ENCODE measurements at places on chromosomes 4 and X.

GRCh38 chrX:136762820-136763452 is 17.8 kb downstream of the ARHGEF6 start:
- no peak for DNase-seq

DNA sequence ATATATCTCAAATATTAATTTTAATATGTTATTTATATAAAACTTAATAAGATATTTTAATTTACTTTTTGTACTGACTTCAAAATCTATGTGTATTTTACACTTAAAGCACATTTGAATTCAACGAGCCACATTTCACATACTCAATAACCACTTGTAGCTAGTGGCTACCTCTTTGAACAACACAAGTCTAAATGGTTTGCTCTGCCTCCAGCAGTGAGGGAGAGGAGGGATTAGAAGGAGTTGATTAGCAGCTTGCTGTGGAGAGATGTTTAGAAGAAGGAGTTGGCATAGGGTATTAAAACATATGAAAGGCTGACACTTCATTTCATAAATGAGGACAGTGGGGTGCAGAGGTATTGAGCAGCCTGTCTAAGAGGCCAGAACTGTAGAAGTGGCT is 124.0 kb downstream of the ARHGAP24 start:
- DNase-seq: no peak

DNA sequence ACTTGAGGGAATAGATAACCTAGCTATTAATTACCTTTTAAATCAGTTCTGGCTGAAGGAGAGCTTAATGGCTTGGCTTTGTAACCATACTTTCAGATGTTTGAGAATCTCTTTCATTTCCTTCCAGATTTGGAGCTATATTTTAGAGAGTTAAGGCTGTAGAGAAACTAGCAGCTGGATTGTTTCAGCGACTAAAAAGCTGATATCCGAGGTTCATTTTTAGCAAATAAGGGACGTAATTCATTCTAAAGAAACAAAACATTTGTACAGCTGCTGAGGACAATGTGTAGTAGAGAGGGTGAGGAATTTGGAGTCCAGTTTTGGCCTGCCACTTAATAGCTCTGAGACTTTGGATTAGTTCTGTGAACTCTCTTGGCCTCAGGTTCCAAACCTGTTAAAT is 12.2 kb downstream of the OSTC start:
- no peak for DNase-seq

DNA sequence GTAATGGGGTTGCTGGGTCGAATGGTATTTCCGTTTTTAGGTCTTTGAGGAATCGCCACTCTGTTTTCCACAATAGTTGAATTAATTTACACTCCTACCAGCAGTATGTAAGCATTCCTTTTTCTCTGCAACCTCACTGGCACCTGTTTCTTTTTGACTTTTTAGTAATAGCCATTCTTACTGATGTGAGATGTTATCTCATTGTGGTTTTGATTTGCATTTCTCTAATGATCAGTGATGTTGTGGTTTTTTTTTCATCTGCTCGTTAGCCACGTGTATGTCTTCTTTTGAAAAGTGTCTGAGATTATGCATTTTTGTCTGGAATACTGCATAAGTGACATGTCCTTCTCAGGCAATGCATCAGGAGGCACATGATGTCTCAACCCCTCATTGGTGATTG is 28.8 kb downstream of the REPS2 start:
- no peak for DNase-seq

GRCh38 chrX:63526863-63527262 is 175.7 kb upstream of the SPIN4 start:
- DNase-seq: no peak

DNA sequence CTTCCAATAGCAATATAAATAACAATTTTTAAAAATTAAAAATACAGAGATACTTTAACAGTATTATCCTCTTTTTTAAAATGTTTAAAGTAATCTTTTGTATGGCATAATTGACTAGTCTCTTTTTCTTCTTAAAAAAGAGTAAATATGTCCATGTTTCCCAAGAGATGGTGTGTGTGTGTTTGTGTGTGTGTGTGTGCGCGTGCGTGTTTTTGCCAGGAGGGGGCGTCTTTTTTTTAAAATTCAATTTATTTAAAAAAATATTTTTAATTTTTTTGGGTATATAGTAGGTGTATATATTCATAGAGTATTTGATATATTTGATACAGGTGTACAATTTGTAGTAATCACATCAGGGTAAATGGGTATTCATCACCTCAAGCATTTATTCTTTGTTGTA is 1073.7 kb downstream of the PCDH7 start:
- DNase-seq: no peak

DNA sequence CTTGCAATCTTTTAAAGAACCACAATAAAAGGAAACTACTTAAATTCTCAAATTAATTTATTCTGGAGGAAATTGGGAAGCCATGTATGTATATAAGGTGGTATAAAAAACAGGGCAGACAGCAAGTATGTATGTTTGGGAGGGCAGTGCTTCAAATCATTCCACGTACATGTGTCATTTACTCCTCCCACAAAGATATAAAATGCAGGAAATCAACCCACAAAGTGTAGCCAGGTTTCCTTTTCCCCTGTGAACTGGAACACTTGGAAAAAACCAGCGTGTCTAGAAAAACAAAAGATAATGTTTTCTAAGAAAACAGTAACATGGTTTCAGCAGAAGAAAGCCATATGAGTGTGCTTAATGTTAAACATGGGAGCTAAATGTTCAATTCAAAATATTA is 156.7 kb upstream of the FAM47A start:
- peak; percentile 3 for DNase-seq

GRCh38 chr4:5157791-5158770 is 106.8 kb downstream of the STK32B start:
- no peak for DNase-seq

GRCh38 chrX:14673236-14673635 is 143.9 kb downstream of the GLRA2 start:
- peak; percentile 29 for DNase-seq

DNA sequence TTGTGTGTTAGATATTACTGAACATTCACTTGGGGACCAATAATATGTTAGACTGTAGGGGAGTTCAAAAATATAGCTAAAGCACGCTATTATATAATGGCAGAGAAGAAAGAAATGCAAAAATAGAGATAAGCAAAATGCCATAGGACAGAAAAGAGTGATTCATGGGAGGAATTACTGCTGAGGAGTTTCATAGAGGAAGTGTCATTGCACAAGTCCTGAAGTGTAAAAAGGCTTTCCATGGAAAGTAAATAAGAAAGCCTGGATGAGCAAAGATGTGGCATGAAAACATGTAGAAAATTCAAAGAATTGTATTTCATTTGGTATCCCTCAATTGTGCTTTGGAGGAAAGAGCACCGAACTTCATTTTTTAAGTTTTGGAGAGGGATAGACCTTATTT is 14.5 kb downstream of the HMGB2 start:
- peak; percentile 63 for DNase-seq

- peak; percentile 38 for DNase-seq
Observed at GRCh38 chrX:44874420-44875184, 1.6 kb downstream of the KDM6A start.

- no peak for DNase-seq
Observed at GRCh38 chrX:133054761-133055405, 42.0 kb downstream of the USP26 start.

DNA sequence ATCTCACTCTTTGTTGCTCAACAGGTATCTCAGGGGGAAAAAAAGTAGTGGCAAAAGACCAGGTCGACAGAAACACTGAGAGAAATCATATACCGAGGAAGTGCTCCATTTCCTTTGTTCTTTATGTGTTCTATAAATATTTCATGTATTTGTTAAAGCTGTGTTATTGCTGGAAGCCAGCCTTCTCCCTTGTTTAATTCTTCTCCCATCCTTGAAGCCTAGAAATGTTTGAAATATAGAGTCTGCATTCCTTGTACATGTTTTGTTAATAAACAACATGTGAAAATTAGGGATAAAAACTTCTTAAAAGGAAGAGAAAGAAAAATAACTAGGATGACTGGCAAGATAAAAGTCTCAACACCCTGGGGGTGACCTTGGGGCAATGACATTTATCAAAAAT is 186.2 kb downstream of the ANKRD50 start:
- DNase-seq: no peak

DNA sequence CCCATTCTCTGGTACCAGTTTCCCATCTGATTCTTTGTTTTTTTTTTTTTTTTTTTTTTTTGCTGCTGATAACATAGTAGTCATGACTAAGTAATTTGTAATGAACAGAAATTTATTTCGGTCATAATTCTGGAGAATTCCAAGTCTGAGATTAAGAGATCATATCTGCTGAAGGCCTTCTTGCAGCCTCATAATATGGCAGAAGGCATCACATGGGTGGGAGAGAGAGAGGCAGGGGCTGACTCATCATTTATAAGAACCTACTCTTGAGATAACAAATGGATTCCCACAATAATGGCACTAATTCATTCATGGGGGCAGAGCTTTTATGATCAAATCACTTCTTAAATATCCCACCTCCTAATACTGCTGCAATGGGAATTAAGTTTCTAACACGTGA is 1034.3 kb downstream of the STIM2 start:
- no peak for DNase-seq

- no peak for DNase-seq
Observed at GRCh38 chr4:185384930-185385331, 10.8 kb downstream of the LRP2BP start.

DNA sequence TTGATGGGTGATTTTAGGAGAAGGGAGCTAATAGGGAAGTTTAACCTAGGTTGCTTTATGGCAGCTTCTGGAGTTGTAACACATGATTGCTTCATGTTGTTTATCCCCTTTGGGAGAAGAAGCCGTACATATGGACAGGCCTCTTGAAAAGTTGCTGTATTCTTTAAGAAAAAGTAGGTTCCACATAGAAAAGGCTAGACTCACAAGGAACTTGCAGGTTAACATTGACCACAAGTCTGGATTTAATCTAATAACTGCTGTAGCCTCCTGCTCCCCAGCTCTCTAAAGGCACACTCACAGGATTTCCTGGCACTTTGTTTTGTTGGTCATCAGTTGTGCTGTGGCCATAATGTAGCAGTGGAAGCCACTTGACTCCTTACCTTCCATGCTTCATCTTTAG is 19.7 kb downstream of the FNIP2 start:
- no peak for DNase-seq

DNA sequence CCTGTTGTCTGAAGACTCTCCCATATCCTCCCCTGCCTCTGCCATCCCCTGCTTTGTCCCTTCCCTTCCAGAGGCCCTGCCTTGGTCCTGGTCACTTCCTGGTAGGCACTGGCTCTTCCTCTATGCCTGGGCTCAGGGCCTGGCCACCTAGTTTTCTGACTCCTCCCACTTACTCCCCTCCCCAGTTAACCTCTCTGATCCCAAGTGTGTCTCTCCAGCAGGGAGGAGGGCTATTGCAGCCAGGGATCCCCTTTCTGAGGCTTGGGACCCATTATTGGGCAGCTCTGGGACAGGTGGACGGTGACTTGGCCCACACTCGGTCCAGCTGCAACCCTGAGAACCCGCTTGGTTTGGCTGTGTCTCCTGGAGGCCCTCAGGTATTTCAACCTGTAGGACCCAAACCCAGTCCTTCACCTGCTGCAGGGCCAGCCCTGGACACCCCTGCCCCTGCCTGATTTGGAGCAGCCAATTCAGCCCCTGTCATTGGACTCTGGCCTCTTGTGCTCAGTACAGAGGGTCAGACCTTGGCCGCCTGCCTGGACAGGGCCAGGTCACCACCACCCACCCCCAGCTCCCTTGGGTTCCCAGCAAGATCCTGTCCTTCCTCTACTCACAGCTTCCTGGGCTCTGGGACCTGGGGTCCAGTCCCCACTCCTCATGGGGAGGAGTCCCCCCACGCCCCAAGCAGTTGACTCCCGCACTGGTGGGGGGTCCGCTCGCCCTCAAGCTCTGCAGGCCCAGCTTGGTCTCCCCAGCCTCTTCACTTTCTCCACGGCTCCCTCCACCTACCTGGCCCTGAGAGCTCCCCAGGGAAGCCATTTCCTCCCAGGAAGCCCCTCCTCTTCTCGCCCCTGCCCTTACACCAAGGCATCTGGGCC is 1.1 kb upstream of the SH3BP2 start:
- no peak for DNase-seq

GRCh38 chrX:49186125-49187027 is at the start of gene PRICKLE3:
PRICKLE3 (minus strand) TSS chrX:49186373; CDS start chrX:49186297, 76 bp downstream.
- DNase-seq: peak; percentile 40

GRCh38 chrX:17836830-17837229 is 24.3 kb downstream of the RAI2 start:
- no peak for DNase-seq

DNA sequence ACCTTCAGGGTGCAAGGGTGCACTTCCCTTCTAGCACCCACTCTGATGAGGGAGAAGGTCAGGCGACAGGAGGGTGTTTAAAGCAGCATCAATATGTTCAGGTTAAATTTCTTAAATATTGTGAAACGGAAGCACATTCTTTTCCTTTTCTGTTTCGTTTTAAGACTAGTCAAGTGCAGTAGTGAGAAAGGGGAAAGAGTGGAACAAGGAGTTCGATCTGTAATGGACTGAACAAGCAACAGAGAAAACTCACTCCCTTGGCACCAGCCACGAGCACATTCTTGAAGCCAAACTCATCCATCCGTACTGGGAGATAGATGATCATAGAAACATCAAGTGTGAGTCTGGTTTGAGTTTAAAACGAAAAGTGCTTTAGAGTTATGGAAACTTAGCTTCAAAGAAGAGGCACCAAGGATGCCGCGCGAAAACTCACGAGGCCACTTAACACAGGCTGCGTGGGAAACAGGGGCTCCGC is 815 bp downstream of the FAM53A start:
- DNase-seq: peak; percentile 66

GRCh38 chr4:80921441-80921840 is 109.1 kb upstream of the BMP3 start:
- no peak for DNase-seq

DNA sequence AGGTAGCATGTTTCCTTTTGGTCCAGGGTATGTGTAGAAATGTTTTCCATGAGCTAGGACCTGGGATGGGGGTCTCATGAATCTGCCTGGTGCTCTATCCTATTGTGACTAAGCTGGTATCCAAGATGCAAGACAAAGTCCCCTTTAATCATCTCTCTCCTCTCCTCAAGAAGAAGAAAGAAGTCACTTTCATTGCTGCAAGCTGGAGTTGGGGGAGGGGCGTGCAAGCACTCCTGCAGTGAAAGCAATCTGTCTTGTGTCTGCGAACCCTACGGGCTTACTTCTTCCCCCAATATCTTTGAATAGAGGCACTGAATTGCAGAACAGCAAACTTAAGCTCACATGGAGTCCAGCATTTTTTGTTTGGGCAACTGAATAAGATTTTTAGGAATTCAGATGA is 27.2 kb upstream of the GRPR start:
- DNase-seq: no peak

DNA sequence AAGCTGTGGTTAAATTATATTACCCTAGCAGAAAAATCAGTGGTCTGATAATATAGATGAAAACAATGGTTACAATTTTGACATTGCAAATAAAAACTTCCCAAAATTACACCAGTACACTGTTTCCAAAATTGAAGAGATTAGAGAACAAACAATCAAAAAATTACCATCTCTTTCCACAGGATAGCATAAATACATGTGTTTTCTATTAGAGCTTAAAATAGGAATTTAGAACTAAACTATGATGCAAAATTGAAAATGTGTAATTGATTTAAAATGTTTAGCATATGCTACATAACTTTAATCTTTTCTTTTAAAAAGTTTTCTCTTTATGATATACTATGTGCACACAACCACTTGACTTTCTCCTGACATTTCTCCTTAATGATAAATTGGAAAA is 6.7 kb downstream of the EDNRA start:
- DNase-seq: no peak

Data from bronchial epithelial cell (primary cell).